ENCODE measurements at places on chromosomes 7 and 10.

DNA sequence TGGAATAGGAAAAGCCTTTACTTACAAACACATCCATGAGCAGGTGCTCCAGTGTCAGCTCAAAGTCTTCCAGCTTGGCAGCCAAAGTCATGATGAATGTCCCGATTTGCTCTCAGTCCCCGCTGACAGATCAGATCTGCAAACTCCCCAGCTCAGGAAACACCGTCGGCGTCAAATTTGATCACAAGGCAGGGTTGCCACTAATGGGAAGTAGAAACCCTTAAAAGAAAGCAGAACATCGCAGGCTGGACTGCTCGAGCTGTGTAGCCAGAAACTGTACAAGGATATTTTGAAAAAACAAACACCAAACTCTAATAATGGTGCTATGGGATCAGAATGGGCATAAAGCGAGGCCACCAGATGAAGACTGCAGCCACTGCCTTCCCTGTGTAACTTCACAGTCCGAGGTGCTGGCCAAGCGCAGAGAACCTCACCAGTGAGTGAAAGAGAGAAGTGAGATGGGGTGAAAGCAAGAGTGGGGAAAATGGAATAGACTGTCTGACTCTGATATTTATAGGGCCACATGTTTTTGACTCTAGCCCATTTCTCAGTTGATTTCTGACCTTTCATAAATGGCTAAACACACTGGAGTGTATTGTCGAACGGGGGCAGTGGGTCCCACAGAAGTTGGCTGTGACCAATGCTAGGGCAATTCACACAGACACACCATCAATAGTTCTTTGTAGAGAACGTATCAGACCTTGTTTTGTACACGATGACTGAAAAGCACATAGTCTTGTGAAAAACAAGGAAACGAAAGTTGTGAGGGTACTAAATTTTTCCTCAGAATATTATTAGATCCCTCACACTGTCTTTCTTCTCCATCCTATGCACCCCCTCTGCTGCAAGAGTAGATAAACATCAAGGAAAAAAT is 306.2 kb downstream of the FRMD4A start:
- no peaks in the 10 kb centered on the region for H3K4me1 ChIP-seq
- no peak for DNase-seq

DNA sequence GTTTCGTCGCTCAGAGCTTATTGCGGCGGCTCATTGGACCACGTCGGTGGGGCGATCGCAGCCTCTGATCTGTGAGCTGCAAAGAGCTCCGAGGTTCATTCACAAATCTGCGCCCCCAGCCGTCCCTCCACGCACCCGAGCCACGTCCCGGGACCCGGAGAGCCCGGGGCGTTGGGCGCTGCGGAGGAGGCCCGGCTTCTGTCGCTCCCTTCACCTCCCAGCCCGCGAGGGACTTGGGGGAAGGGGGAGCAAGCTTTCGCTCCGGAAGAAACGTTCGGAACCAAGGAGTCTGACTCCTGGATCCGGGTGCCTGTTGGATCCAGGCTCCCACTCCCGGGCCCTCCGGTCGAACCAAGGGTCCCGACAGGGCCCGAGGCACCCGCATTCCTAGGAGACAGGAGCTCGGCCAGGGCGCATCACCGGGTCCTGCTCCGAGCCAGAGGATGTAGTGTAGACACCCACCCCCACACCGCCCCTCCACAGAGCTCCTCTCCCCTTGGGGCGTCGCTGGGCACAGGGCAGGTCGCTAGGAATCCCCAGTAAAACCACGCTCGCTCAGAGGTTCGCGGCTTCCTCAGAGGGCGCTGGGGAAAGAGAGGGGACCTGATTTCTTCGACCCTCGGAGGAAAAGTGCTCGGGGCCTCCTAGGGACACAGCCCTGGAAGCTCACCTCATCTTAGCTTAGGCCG is 7.9 kb upstream of the EN2 start:
- H3K36me3 ChIP-seq: no peaks in the 10 kb centered on the region
- H3K27ac ChIP-seq: no peak overlapping the region
- DNase-seq: no peak
- H3K4me3 ChIP-seq: no peak overlapping the region
- H3K27me3 ChIP-seq: peaks cover 77% of the 10 kb centered on the region
- no peaks in the 10 kb centered on the region for H3K4me1 ChIP-seq

GRCh38 chr10:32253276-32253675 is 93.7 kb downstream of the EPC1 start:
- H3K36me3 ChIP-seq: no peaks in the 10 kb centered on the region
- DNase-seq: peak; percentile 73
- H3K4me3 ChIP-seq: no peak overlapping the region

- no peak overlapping the region for H3K27ac ChIP-seq
- no peak for DNase-seq
- H3K4me1 ChIP-seq: no peaks in the 10 kb centered on the region
- H3K27me3 ChIP-seq: no peaks in the 10 kb centered on the region
- no peak overlapping the region for H3K4me3 ChIP-seq
Measured at GRCh38 chr10:129366450-129366849, 100.6 kb upstream of the MGMT start.

GRCh38 chr7:38306914-38307313 is 33.5 kb upstream of the TARP start:
- H3K4me1 ChIP-seq: no peaks in the 10 kb centered on the region
- no peaks in the 10 kb centered on the region for H3K36me3 ChIP-seq
- H3K27me3 ChIP-seq: peaks cover 22% of the 10 kb centered on the region
- no peak overlapping the region for H3K27ac ChIP-seq
- H3K4me3 ChIP-seq: no peak overlapping the region

DNA sequence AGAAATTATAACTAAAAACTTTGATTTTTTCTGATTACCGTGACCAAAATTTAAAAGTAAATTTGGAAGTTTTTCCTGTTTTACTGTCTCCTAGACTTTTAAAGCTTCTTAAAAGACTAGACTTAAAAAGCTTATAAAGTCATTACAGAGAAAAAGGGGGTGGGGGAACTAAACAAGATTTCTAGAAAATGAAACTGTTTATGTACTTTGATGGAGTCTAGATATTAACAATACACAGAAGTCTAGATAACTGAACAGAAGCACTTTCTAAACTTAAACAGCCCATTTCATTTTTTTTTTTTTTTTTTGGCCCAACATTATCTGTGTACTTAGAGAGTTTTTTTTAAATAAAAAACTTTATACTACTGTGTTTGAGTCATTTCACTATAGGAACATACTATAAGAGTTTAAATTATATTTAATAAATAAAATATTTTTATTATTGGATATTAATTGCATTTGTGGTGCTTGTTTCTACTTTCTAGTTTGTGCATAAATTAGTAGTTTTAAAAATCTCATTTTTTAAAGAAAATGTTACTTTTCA is 98.5 kb downstream of the PHTF2 start:
- no peaks in the 10 kb centered on the region for H3K4me1 ChIP-seq
- H3K27me3 ChIP-seq: no peaks in the 10 kb centered on the region
- H3K4me3 ChIP-seq: no peak overlapping the region
- no peak overlapping the region for H3K27ac ChIP-seq
- 0 out of 2 replicates have a peak, but pooled peaks cover 4% of the 10 kb centered on the region for H3K36me3 ChIP-seq

GRCh38 chr10:86199041-86199440 is 167.6 kb downstream of the GRID1 start:
- H3K4me3 ChIP-seq: no peak overlapping the region
- H3K27me3 ChIP-seq: no peaks in the 10 kb centered on the region
- no peak overlapping the region for H3K27ac ChIP-seq
- no peak for DNase-seq

- H3K36me3 ChIP-seq: no peaks in the 10 kb centered on the region
- no peaks in the 10 kb centered on the region for H3K27me3 ChIP-seq
- H3K4me3 ChIP-seq: peak overlapping the region; percentile 36
- H3K4me1 ChIP-seq: peaks cover 48% of the 10 kb centered on the region
Measured at GRCh38 chr10:3526727-3527501, 258.1 kb downstream of the KLF6 start.

GRCh38 chr10:85147346-85148250 is 819.2 kb downstream of the CCSER2 start:
- no peaks in the 10 kb centered on the region for H3K27me3 ChIP-seq
- no peak overlapping the region for H3K4me3 ChIP-seq
- no peaks in the 10 kb centered on the region for H3K4me1 ChIP-seq
- DNase-seq: no peak
- H3K36me3 ChIP-seq: no peaks in the 10 kb centered on the region

GRCh38 chr7:111429781-111430180 is 132.5 kb downstream of the IMMP2L start:
- H3K36me3 ChIP-seq: no peaks in the 10 kb centered on the region
- DNase-seq: peak; percentile 49
- H3K27ac ChIP-seq: peak overlapping the region; percentile 15

DNA sequence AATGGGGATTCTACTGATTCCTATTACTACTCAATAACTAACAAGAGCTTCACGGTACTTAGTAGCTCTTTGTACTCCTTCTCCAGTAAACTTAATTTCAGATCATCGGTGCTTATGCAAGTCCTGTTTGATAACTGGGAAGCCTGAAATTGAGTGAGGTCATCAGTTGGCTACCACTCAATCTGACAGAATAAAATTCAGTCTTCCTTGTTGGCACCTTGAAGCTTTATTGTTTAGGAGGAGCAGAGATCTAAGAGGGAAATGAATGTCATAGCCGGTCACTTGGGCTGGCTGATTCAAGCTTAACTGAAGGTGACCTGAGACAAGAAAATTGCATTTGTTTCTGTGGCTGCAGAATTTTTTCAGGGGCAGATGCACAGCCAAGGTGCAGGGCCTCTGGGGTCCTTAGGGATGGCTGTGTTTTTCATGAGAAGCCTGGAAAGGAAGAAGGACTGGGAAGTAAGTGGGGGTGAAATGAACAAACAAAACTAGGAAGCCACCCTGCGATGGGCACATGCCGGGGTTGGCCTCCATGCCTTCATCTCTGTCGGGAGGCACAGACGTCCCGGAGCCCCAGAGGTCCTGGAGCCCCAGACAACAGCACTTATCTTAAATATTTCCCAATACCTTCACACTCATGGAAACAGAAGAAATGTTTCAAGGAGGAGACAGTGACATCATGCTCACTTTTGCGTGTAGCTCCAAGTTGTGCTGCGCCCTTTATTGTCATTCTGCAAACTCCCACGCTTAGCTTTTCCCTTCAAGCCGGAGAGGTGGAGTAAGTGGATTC is 85.0 kb upstream of the KIF5B start:
- H3K27me3 ChIP-seq: no peaks in the 10 kb centered on the region
- H3K27ac ChIP-seq: no peak overlapping the region
- peak; percentile 34 for DNase-seq
- H3K36me3 ChIP-seq: no peaks in the 10 kb centered on the region
- peaks cover 18% of the 10 kb centered on the region for H3K4me1 ChIP-seq

DNA sequence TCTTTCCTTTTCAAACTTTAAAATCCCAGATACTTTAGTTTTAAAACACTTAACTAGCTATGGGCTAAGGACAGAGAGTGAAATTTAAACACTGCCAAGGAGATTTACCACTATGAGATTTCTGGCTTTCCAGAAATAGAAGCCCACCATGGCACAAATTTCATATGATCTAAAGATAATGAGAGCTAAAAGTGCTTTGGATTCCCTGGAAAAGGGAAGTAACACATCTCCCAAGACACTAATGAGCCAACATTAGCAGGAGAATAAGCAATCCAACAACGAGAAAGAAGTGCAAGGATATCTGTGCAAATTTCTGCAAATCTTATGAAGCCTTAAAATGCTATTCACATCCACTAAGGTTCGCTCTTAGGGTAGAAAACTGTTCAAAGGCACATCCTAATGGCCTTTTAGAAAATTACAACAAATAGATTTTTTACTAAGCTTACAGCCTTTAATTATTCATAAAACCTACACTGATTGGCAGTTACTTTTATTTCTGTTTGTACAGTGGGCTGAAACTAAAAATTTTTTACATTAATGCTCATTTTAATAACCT is 100.3 kb downstream of the RAPGEF5 start:
- no peaks in the 10 kb centered on the region for H3K36me3 ChIP-seq
- no peak overlapping the region for H3K4me3 ChIP-seq
- no peaks in the 10 kb centered on the region for H3K27me3 ChIP-seq
- H3K4me1 ChIP-seq: no peaks in the 10 kb centered on the region

DNA sequence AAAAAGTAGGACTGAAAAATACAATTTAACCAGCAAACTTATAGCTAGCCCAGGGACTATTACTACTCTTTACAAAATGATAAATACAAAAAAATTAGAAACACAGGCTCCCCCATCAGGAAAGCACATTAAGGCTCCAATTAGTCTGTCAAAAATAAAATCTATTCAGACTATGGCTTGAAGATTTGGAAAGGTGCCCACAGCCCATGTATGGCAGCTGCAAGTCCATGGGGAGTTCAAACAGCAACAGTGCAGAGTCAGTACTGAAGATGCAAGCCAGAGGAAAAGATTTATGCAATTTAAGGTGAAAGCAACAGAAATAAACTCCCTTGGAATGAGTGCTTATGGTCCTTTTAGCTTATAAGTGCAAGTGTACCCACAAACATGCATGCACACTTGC is 29.7 kb downstream of the IMMP2L start:
- H3K27ac ChIP-seq: no peak overlapping the region
- 0 out of 2 replicates have a peak, but pooled peaks cover 8% of the 10 kb centered on the region for H3K4me1 ChIP-seq
- no peak for DNase-seq
- H3K27me3 ChIP-seq: no peaks in the 10 kb centered on the region

DNA sequence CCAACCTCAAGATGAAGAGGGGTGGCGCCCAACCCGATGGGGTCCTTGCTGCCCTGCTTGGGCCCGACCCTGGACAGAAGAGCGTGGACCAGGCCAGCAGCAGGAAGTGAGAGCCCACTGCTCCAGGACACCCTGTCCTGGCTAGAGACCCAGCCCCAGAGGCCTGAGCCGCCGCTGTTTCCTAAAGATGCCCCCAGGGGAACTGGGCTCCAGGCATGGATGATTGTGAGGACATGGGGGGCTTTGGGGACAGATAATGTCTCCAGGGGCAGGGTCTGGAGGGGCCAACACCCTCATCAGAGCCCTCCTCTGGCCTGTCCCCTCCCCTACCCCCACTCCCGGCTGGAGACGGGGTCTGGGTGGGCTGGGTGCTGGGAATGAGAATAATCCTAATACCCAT is 71.7 kb downstream of the MYL10 start:
- DNase-seq: no peak
- H3K36me3 ChIP-seq: no peaks in the 10 kb centered on the region
- H3K27ac ChIP-seq: no peak overlapping the region
- no peak overlapping the region for H3K4me3 ChIP-seq
- H3K27me3 ChIP-seq: peaks cover 17% of the 10 kb centered on the region

GRCh38 chr7:138186951-138187351 is 110.7 kb downstream of the AKR1D1 start:
- no peaks in the 10 kb centered on the region for H3K4me1 ChIP-seq
- H3K27ac ChIP-seq: no peak overlapping the region
- no peak overlapping the region for H3K4me3 ChIP-seq
- H3K27me3 ChIP-seq: no peaks in the 10 kb centered on the region
- DNase-seq: peak; percentile 35

- no peaks in the 10 kb centered on the region for H3K27me3 ChIP-seq
- H3K27ac ChIP-seq: no peak overlapping the region
- DNase-seq: no peak
- no peak overlapping the region for H3K4me3 ChIP-seq
Measured at GRCh38 chr10:5895365-5895764, 5.3 kb downstream of the FBH1 start.

DNA sequence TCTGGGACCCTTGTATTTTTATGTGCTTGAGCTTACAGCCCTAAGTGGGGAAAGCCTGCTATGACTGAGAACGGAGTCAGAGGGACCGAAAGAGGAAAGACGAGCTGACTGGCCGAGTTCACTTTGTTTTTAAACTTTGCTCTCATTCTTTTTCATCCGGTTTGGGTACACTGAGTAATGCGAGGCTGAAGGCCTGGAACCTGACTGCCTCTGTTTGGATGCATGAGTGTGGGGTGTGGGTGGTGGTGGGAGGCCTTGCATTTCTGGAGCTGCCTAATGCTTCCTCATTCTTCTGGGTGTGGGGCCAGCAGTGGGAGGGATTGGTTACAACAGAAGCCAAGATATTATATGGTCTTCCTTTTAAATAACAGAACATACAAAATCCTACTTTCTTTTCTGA is 155.5 kb downstream of the BUB3 start:
- H3K4me1 ChIP-seq: peaks cover 14% of the 10 kb centered on the region
- H3K4me3 ChIP-seq: peak overlapping the region; percentile 19
- peak; percentile 67 for DNase-seq

Measured in GM23248 (cell line).